Brain (organoid and tissue), 16 donors: ENCODE measurements at places on chromosomes 7 and 10.

DNA sequence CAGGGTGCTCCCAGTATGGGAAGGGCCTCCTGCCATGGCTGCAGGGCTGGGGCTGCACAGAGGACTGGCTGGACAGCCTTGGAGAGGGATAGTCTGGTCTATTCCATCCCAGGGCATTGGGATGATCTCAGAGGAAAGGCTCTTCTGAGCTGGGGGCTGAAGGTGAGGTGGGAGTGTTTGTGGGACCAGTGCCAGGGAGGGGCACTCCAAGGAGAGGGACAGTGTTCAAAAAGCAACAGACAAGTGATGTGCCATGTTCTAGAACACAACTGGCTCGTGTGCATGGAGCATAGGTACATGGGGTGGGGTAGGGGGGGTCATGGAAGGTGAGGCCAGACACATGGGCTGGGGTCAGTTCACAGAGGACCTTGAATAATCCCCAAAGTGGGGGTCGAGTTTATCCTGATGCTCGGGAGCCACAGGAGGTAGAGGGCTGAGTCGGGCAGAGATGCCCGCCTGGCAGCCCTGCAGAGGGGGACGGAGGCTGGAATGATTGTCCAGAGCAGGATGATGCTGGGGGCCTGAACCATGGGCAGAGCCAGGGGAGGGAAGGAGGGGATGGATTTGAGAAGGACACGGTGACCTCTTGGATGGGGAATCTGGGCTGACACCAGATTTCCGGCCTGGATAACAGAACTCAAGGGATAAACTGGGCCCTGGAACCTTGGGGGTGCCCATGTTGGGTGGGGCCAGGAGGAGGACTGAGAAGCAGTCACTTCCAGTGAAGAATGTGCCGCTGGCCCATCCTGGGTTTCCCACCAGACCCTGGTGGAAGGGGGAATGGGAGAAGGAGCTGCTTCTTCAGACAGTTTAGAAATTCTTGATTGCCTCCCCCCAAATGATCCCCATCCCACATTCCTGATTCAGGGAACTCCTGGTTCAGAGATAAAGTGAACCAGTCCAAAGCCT, 50.4 kb downstream of the NEURL1 start:
- DNase-seq: no peak

DNA sequence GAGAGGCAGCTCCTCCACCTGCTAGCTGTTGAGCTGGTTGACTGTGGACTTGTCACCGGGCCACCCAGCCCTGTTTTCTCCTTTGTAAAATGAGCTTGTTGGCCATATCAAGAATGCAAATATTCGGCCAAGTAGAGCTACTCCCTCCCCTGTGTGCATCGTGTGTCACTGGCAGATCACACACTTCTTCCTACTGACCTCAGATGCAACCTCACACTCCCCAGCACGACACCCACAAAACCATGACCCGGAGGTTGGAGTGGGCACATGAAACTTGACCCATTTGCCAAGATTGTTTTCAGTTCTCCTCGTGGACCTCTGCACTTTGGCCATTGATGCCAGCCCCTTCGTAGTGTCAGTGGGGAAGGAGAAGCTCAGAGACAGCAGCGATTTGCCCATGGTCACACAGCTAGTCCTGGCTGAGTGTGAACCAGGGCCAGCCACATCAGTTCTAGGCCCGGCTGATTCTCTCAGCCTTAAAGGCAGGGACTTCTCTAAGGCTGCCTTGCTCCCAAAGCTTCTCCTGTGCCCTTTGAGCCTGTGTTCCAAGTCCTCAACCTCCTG, 101.1 kb downstream of the CDH23 start:
- DNase-seq: no peak

- no peak for DNase-seq
Measured at GRCh38 chr10:128210215-128211063, 84.2 kb upstream of the MKI67 start.

DNA sequence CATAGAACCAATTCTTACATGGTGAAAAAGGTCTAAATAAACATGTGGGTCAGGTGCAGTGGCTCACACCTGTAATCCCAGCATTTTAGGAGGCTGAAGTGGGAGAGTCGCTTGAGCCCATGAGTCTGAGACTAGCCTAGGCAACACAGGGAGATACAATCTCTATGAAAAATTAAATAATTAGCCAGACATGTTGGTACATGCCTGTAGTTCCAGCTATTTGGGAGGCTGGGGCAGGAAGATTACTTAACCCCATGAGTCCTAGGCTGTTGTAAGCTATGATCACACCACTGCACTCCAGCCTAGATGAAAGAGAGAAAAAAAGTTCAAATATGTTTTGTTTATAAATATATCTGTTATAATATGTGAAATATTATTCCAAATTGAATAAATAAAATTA, 643.6 kb downstream of the IPMK start:
- DNase-seq: no peak

DNA sequence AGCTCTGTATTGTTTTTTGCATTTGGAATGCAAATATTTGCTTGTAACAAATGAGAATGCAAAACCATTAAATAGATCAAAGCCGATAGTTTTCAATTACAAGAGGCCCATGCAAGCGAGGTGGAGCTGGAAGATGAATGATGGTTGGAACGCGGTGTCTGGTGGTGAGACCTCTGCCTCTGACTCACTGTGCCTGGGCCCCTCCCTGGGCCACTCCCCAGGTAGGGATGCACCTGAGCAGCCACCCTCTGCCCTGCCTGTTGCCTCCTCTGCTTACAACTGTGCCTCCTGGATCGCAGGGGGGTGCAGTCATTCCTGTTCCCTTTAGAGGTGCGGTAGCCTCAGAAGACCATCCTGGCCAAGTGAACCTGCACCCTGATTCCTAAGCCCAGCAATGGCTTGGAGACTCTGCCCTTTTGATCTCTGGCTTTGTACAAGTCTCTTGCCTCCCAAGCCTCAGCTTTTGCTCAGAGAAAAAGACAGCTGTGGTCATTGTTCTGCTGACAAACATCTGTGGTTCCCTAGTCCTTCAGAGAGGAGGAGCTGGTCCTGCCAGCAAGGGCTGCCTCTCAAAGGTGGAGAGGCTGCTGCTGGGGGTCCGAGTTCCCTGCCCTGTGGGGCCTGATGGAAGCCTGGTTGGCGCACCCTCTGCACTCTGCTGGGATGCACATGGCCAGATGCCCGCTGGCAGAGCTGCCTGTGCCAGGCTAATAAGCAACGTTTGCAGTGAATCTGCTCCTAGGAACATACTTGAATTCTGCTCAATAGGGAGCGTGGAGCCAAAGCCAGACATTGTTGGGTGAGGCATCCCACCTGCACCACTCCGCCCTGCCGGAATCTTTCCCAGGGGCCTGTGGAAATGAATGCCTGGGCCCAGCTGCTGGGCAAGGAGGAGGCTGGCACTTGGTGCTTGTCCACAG, 126.3 kb upstream of the TCERG1L start:
- no peak for DNase-seq

GRCh38 chr10:89163265-89163995, 43.7 kb downstream of the CH25H start:
- no peak for DNase-seq

DNA sequence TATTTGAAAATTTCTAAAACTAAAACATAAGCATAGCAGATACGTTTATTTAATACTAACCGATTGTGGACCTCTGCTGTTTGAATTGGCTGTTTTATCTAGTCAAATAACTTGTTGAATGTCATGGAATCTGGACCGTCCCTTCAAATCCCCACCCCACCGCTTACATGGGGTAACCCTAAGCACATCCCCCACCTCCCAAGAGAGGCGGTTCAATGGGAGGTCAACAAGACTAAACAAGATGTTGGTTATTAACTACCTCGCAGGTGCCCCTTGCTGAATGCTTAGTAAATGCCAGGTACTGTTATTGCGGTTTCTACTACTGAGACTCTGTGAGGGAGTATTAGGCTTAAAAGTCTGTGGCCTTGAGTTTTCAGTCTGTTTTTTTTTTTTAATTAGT, 70.9 kb downstream of the DAGLB start:
- DNase-seq: no peak

- DNase-seq: no peak
Measured at GRCh38 chr10:77168161-77168560, 469.4 kb downstream of the KCNMA1 start.

- no peak for DNase-seq
Measured at GRCh38 chr10:15181576-15182156, 13.2 kb upstream of the NMT2 start.

GRCh38 chr7:27073076-27073475, 22.7 kb downstream of the HOXA1 start:
- DNase-seq: no peak

GRCh38 chr10:52020702-52021101, 293.4 kb upstream of the DKK1 start:
- DNase-seq: no peak

DNA sequence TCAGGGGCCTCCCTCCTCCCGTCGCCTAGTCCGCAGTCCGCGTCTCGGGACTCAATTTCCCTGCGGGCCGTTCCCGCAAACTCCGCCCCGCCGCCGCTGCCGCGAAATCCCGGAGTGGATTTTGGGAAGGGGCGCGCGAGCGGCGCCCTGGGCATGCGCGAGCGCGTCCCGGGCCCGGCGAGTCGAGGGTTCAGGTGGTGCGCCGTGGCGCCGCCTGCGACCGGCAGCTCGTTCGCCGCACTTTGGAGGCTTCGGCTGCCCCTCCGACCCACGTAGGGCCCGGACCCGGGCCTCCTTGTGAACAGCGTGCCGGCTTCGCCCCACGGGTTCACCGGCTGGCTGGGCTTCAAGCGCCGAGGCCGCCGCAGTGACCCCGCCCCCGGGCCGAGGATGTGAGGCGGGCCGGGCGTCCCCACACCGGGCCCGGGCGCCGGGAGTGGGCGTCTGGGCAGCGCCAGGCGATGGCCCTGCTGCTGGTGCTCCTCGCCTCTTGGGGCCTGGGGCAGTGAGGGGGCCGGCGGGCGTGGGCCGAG, at the start of gene PLEKHA8:
PLEKHA8 (plus strand) TSS at position 197 of the 533 bp plus-strand sequence. CDS start 351 bp downstream, outside the sequence.
- peak; percentile 95 for DNase-seq

DNA sequence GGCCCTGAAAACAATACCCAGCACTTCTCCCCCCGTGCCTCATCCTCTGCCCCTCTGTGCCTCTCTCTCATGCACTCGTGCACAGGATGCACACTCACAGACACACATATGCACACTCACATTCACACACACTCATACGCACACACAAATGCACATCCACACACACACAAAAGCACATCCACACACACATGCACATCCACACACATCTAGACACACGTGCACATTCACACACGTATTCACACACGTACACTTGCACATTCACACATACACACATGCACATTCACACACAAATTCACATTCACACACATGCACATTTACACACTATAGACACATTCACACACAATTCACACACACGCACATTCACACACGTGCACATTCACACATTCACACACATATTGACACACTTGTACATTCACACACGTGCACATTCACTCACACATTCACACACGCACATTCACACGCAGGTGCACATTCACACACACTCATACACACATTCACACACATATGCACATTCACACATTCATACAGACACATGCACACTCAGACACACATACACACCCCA, 19.2 kb downstream of the SHH start:
- no peak for DNase-seq
